ENCODE measurements at places on chromosomes 5 and 9. TPM values are rescaled to one million over a fixed set of nuclear protein-coding genes. Genes with fewer than 3 reads are reported as not detected.

DNA sequence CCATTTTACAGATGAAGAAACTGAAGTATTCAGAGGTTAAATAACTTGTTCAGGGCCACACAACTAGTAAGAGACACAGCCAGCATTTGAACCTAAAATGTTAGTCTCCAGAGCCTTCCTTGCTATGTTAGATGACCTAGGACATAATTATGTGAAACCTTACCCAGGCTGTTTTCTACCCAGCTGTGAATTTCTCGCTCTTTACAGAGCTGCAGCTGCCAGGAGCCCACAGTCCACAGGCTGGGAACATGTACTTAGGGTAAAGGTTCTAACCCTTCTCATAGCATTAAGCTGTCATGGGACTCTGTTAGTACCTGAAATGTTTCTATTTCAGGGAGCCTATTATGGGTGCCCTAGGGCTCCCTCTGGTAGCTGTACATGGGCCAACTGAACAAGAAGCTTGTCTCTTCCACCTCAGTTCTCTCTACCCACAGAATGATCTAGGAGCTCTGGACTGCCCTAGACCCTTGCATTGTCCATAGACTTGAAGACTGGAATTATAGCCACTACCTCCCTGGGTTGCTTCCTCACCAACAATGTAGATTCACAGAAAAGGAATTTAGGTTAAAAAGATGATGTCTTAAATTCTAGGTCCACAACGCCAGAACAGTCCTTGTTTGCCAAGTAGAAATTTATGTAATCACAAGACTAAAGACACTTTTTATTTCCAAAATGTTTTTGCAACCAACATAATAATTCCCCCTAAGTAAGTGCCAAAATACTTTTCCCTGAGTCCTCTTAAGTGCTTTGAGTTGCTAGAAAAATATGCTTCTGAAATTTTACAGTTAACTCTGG lies 262.9 kb downstream of the PIK3R1 start:
- DNase-seq: peak; percentile 61

DNA sequence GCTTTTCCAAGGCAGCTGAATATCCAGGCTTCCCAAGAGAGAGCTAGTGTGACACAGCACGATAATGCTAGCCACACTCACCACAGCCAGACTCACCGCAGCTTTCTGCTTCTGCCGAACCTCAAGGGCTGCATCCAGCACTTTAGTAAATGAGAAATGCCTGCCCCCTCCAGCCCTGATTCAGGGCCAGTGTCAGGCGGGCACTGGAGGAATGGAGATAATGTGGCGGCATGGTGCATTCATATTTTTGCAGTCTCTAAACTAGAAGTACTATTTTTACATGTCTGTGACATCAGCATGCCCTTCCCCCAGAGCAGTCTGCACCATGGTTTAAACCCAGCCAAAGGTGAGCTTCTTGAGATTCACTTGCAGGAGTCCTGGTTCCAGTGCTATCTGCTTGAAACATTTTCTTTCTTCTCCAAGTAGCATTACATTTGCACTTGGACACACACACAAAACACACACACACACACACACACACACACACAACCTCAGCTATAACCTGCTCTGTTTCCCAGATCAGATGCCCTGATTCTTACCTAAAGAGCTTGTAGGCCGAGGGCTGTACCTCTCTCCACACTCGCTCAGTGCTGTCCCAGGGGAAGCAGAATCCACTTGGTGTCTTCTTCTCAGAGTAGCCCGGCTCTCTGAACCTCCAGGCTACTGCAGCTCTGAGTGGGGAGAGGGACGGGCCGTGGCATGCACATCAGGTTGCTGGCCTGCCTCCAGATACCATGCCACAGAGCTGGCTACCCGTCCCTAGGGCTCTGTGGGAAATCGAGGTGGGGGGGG lies at the start of gene FGF1:
Gene FGF1, minus strand, starts transcription at position 673 of the 792 bp plus-strand sequence. CDS start 71,963 bp downstream, outside the sequence.
- DNase-seq: no peak

GRCh38 chr5:151750121-151750520 lies 8.3 kb downstream of the ATOX1 start:
- DNase-seq: peak; percentile 45

DNA sequence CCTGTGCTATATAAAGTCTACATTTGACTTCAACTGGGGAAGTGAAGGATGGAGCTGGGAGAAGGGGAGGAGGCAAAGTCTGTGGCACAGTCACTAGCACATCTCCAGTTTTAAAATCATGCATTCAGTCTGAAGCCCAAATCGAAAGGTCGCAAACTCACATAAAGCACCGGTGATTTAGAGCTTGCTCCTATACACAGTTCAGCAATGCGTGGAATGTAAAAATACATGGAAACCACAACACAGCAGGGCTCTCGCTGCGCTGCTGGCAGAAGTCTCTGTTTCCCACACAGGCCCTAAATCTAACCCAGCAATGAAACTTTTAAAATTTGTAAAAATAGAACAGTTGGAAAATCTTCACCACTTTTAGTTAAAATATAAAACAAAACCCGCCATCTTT lies 68.2 kb downstream of the EBF1 start:
- DNase-seq: peak; percentile 84

GRCh38 chr5:144644317-144644716 lies 473.6 kb downstream of the KCTD16 start:
- DNase-seq: no peak

- no peak for DNase-seq
Measured at GRCh38 chr9:22033012-22033630, 24.0 kb upstream of the CDKN2B start.

DNA sequence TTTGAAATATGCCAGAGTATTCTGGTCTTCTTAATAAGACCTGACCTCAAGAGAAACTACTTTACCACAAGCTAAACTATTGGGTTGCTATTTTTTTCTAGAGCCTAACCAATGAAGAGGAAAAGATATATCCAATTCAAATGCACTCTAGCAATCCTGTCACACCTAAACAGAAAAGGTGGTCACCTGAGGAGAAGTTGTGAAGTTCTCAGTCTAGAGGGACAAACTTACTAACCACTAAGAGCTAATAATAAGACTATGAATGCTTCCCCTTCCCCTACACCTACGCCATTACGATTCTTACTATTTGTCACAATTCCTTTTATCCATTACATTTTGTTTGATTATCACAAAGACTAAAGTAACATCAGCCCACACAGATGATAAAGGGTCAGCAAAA lies 29.7 kb downstream of the RLN2 start:
- DNase-seq: no peak

GRCh38 chr9:36322462-36322861 lies 64.2 kb upstream of the GNE start:
- no peak for DNase-seq

- DNase-seq: peak; percentile 43
Measured at GRCh38 chr5:131264451-131265099, 722 bp downstream of the CDC42SE2 start.

- peak; percentile 32 for DNase-seq
Measured at GRCh38 chr9:108184941-108185340, 670.8 kb downstream of the ACTL7B start.

GRCh38 chr5:174448662-174449061 lies 275.7 kb upstream of the MSX2 start:
- no peak for DNase-seq

DNA sequence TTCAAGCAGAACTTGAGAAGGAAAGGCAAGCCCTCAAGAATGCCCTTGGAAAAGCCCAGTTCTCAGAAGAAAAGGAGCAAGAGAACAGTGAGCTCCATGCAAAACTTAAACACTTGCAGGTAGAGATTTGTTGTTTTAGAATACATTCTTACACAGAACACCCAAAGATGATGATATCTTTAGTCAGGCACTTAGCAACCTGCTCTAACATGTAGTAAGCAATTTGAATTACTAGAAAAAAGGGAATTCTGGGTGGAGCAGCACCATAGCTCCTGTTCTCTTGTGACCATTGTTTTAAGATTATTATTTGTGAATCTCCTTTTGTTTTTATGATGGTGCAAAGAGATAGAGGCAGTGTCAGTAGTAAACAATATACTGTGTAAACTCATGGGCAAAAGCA lies 63.1 kb downstream of the RAB14 start:
- DNase-seq: no peak

DNA sequence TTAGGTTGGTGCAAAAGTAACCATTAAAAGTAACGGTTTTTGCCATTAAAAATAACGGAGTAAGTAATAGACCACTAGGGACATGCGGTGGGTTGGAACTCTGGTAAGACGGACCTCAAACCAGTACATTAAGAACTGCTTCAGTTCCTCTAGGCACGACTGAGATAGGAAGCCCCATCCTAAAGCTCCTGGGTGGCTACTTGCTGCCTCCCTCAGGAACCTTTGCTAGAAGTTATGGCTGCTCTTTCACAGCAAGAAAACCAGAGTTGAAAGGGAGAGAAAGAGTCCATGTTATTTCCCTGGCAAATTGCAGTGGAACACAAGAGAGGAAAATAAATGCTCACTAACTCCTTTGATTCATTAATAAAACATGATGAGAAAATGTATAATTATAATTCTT lies 47.6 kb downstream of the MCTP1 start:
- no peak for DNase-seq

DNA sequence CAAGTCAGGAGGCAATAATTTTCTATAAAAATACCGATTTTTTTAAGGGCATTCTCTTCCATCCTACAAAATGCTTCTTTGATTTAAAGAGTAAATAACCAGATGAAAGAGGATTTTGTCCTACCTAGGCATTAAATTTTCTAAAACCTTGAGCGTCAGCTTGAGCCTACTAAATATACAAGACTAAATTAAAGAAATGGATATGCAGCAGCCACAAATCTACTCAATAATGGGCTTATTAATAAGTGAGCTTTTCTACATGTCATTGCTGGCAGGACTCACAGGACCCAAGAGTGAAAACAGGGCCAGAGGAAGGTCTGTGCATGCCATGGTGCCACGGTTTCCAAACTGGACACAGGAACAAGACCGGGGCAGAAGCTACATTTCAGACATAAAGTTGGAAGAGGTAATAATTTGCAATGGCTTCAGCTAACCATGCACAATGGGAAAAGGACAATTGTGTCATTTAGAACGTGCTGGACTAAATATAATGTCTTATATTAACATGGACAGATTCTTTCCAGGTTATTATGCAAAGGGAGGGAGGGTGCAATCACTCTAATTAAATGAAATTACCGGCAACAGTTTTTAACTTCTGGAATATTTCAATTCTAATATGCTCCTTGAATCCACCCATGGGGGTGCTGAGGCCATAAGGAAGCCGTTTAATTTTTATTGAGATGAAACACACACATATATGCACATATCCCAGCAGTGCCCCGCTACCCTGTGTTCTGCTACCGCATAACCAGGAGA lies 5.2 kb downstream of the WHRN start:
- DNase-seq: no peak

DNA sequence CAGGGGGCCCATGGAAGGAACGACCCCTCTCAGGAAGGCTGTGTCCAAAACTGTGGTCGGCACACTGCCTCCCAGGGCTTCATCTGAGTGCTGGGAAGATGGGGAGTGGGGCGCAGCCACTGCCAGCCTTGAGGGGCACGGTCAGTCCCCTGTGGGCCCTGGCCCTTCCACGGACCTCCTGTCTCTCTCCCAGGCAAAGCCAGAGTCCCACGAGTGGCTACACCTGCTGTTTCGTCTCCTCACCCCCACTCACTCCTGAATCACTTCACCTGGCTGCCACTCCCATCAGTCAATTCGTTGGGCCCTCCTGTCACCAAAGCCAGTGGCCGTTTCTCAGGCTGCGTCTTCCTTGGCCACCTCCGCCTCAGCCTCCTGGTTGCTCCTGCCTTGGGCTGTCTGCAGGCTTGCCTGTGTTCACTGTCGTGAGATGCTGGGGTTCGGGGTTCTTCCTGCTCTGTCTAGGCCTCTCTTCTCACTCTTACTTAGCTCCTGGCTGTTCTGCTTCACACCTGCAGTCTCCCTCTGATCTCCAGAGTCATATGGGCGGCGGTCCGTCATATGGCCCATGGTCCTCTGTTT lies 58.8 kb upstream of the RNF130 start:
- DNase-seq: no peak

DNA sequence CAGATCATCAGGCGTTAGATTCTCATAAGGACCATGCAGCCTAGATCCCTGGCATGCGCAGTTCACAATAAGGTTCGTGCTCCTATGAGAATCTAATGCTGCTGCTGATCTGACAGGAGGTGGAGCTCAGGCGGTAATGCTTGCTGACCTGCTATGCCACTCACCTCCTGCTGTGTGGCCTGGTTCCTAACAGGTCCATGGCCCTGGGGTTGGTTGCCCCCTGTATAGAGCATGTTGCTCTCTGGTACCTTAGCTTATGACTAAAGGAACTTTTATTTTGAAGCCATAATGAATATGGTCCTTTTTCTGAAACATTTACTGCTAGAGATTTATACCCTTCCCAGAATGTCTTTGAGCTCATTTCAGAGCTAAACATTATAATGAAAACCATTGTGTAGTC lies 3.1 kb downstream of the MAN2A1 start:
- no peak for DNase-seq

DNA sequence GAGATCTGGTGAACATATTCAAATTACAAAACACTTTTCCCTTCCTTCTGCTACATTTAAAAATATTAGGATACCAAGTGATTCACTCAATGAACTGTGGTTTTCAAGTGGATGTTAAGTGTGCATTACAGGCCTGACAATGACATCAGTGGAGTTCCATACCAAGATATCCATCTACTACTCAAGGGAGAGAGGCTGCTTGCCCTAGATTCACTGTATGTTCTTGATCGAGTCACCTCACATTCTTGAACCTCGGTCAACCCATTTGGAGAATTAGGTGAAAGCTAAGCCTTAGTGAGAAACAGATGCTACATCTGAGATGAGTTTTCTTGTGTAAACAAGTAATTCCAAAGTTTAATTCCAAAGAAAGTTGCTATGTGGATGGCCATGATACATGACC lies 142.2 kb downstream of the FGF10 start:
- no peak for DNase-seq

RGS7BP gene
- total RNA-seq: not detected

TSSK1B gene
- 0.64 TPM for total RNA-seq

UBQLN1 gene
- total RNA-seq: 97.0 TPM

ACTBL2 gene
- 0.97 TPM for total RNA-seq

REEP2 gene
- total RNA-seq: 13.0 TPM

LCN1 gene
- total RNA-seq: not detected

GPR151 gene
- total RNA-seq: not detected

FBP1 gene
- total RNA-seq: not detected

RPS14 gene
- 3,299 TPM for total RNA-seq

LCNL1 gene
- 3.5 TPM for total RNA-seq

SAPCD2 gene
- 5.2 TPM for total RNA-seq

Data from fibroblast of villous mesenchyme (primary cell).